ENCODE measurements at places on chromosomes 1 and 21.

GRCh38 chr1:228090613-228091081 lies 8.1 kb downstream of the ARF1 start:
- no peak for DNase-seq

GRCh38 chr1:18868801-18869424 lies 9.5 kb upstream of the TAS1R2 start:
- DNase-seq = no peak

- DNase-seq = no peak
Measured at GRCh38 chr1:35660581-35661473, 19.5 kb upstream of the PSMB2 start.

GRCh38 chr1:215517441-215517891 lies 49.6 kb upstream of the KCTD3 start:
- DNase-seq = no peak

DNA sequence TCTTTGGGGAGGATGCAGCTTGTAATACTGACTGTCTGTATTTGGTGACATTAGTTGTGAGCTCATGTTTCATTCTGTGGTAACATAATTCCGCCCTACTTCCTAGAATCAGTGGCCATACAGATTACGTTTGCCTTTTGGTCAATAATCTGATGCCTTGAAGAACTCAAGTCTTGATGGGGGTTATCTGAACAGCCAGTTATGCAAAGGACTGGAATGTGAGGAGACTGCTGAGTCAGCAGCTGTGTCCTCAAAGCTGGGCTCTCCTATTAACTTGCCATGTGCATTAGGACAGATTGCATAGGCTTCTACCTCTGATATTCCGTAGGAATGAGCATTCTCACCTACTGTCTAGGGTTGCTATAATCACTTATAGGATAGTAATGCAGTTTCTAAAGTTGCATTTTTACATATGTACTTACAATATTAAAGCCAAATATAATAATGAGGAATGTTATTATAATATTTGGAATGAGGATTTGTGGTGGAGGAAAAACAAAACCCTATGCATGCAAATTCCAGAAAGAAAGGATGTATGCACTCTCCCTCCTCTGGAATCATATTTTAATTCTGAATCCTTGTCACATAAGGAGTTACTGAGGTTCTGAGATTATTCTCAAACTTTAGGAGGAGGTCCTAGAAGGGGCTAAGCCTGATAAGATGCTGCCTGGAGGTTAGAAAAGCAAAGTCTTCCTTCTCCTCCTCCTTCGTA lies 116.0 kb downstream of the NOS1AP start:
- DNase-seq = no peak

- no peak for DNase-seq
Measured at GRCh38 chr1:107865627-107866026, 99.4 kb downstream of the VAV3 start.

DNA sequence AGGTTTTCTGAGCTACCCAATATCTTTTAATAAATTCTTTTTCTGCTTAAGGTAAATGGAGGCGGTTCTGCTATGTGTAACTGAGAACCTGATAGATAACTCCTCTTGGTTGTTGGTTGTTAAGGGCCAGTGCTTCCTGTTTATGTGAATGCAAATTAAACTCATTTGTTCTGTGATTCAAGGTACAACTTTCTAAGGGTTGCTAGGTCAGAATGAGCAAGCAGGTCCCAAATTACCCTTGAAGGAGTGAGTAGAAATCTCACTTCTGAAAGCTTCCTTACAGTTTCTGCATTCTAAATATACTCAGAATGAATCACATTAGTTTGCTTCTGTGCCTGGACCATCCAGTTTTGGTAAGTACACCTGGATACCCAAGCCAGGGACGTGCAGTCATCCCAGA lies 15.5 kb upstream of the FAM78B start:
- no peak for DNase-seq
